NCI-H1417 (cell line): ENCODE measurements at places on chromosomes 11 and 22.

GRCh38 chr22:38177926-38178604, 3.6 kb downstream of the PLA2G6 start:
- DNase-seq, result no peak

DNA sequence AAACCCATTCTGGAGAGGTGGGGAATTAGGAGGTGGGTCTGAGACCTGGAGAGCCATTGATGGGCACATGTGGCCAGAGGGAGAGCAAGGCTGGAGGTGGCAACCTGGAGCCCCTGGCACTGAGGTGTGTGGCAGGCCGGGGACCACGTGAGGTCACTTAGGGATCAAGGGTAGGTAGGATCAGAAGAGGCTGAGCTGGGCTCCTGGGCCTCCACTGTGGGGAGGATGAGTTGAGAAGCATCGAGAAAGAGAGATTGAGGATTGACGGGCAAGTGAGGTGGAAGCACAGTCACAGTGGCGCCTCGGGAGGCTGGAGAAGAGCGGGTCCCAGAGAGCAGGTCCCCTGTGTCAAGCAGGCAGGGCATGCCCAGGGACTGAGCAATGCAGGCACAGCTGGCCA, 4.1 kb downstream of the GNAZ start:
- DNase-seq, result no peak

DNA sequence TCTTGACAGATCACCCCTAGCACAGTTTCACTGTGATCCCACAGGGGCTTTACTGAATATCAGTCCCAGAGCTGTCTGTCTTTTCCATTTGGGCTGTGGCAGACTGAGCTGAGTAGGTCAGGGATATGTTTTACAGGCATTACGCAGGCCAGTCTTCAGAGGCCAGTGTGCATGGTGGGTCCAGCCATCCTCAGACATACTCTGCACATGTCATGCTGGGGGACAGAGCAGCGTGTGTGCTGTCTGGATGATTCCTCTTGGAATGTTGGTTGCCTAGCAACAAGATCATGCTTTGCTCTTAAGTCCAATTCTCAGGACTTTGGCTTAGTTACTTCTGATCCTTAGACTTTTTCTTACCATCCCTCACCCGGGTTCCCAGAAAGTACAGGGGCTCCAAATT, 736.5 kb downstream of the DLG2 start:
- DNase-seq, result no peak

DNA sequence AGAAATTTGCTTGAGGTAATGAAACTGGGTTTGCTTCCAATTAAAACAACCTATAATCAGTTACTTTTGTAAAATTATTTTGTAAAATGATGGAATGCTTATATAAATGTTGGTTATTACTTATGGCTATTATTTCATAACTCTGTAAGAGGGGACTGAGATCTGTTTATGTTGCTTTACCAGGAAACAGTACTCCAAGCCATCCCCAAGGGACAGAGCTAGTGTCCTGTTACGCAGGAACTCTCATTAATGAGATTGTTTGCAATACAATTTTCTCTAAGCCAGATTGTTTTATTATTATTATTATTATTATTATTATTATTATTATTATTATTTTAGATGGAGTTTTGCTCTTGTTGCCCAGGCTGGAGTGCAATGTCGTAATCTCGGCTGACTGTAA, 2.3 kb upstream of the NOX4 start:
- no peak for DNase-seq

DNA sequence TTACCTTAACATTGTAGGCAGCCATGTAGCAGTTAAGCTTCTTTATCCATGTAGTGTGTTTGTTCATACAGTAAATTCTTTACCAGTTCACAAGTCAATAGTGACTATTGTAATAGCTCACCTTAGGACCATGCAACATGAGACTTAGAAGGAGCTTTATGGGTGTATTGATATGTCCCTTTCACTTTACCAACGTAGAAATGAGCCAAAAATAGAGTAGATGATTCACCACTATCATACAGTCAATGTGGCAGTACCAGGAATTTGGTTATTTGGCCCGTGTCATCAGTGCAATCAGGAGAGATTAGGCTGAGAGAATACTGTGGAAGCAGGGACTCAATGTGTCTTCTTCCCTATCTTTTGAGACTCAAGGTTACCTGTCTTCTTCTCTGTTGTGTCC, 4.7 kb downstream of the ZDHHC13 start:
- DNase-seq, result no peak
